Stimulated activated CD4-positive, alpha-beta T cell treated with anti-CD3 and anti-CD28 coated beads, Interleukin-2, amount 100 ng/mL, for 4 hours (primary cell): ENCODE measurements at places on chromosomes 7 and 10.

DNA sequence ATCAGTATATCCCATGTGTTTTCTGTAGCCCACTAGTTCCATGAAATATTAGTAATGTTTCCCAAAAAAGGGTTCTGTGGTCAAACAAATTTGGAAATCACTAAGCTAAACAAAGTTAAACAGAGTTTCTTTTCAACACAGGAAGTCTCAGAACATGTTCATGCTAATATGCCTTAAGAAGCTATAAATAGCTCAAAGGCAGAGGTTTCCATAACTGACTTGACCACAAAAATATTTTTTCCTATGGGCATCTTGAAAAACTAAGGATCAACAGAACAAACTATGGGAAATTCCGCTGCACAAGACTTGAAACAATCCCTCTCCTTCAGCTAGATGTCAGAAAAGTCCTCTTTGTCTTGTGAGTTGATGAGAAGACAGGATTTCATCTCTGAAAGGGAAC lies 59.7 kb downstream of the SEM1 start:
- no peak for DNase-seq

DNA sequence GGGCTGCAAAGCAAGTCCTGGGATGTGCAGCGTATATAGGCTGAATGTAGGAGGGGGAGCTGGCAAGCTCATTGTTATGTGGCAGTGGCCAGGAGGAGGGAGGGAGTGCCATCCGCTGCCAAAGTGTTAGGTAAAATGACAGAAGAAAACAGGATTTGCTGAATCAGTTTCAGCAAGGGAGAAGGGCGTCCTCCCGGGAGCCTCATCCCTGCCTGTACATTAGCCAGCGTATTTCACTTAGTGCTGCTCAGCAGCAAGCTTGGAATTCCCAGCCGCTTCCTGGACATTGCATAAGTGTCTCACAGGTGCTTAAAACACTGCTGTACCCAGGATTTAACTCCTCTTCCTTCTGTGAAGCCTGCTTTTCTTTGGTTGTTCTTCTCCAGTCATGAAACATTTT lies 2.5 kb downstream of the NIPSNAP2 start:
- no peak for DNase-seq

DNA sequence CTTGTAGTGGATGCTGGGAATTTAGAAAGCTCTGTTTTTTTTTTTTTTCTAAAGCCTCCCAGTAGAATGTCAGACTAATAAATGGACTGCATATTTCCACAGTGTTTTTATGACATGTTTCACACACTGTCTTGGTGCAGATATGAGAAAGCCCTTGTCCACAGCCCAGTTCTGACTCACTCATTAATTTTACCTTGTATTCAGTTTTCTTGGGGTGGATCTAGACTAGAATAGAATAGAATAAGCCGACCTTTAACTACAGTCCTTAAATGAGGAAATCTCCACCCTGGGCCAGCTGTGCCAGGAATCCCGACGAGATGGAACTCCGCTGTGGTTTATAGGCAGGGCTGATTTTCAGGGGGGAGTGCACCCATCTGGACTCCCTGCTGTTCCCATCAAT lies 274.7 kb downstream of the NRG3 start:
- no peak for DNase-seq

DNA sequence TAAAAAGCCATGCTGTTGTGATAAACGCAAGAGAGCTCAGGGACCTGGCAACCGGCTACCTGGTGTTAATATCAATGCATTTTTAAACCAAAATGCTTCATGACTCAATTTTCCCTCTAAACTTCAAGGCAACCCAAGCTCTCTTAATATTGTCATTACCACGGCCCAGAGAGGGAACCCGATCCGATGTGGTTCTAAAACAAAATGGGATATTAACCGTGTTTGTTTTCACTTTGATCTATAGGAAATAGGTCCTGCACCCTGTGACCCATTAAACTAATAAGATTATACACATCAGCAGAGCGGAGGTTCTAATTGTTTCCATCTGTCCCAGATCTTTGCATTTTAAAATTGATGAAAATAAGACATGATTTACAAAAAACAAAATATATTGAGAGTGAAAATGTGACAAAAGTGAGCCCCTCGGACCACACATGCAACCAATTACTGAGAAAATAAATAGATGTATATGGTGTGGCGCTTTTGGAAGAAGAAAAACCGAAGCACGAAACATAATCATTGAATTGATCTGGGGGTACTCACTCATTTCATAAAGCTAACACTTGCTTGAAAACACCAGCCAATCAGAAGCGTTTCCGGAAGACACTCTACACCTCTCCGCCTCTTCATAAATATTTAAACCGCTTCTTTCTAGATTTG lies 290.3 kb upstream of the NFE2L3 start:
- no peak for DNase-seq

GRCh38 chr7:78178319-78178718 lies 379.7 kb downstream of the PHTF2 start:
- no peak for DNase-seq

GRCh38 chr7:30817371-30817767 lies 46.2 kb downstream of the MINDY4 start:
- no peak for DNase-seq

DNA sequence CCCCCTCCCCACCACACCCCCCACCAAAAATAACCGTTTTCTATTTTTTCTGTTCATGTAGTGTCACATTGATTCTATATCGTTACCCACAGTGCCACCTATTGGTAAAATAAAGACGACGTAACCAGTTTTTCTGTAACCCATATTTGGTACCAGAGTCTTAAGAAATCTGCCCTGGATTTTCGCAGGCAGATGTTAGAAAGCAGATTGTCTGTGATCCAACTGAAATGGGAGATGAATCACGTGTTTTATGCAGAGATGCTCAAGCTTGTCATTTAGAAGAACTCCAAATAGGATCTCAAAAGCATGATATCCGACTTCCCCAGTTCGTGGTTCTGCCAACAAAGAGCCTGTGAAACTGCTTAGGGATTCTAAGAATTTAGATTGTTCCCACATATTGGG lies 261.1 kb upstream of the CSTF2T start:
- DNase-seq = no peak

- no peak for DNase-seq
Measured at GRCh38 chr10:71204746-71205145, 7.6 kb upstream of the UNC5B start.
